GM23338 (cell line): ENCODE measurements at places on chromosomes 1 and 21.

- H3K27ac ChIP-seq = no peak overlapping the region
- no peak for DNase-seq
- peaks cover 6% of the 10 kb centered on the region; the same call in 1 of the 2 replicates for H3K4me1 ChIP-seq
These were observed 139.6 kb downstream of the FOXD2 start for GRCh38 chr1:47577303-47578025.

GRCh38 chr1:70504176-70504820 lies 93.2 kb downstream of the CTH start:
- no peak for DNase-seq
- no peaks in the 10 kb centered on the region for H3K36me3 ChIP-seq
- no peak overlapping the region for H3K27ac ChIP-seq

DNA sequence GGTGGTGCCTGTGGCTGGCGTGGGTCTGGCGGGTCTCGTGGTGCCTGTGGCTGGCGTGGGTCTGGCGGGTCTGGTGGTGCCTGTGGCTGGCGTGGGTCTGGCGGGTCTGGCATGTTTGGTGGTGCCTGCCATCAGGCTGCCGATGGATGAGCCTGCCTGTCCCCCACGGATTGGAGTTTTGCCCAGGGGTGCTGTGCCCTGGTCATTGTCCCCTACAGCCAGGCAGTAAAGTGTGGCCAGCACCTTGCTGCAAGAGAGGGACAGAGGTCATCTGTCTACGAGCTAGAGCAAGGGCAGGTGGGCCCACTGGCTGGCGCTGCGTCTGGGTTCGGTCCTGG lies 41.8 kb downstream of the SKI start:
- H3K36me3 ChIP-seq = no peaks in the 10 kb centered on the region
- H3K4me3 ChIP-seq = no peak overlapping the region
- H3K4me1 ChIP-seq = peaks cover 34% of the 10 kb centered on the region

- no peaks in the 10 kb centered on the region for H3K36me3 ChIP-seq
- H3K4me1 ChIP-seq = peaks cover 13% of the 10 kb centered on the region
- no peak for DNase-seq
- H3K27ac ChIP-seq = no peak overlapping the region
- H3K4me3 ChIP-seq = no peak overlapping the region
These were observed 2.7 kb downstream of the RNASEL start for GRCh38 chr1:182586380-182586779.

DNA sequence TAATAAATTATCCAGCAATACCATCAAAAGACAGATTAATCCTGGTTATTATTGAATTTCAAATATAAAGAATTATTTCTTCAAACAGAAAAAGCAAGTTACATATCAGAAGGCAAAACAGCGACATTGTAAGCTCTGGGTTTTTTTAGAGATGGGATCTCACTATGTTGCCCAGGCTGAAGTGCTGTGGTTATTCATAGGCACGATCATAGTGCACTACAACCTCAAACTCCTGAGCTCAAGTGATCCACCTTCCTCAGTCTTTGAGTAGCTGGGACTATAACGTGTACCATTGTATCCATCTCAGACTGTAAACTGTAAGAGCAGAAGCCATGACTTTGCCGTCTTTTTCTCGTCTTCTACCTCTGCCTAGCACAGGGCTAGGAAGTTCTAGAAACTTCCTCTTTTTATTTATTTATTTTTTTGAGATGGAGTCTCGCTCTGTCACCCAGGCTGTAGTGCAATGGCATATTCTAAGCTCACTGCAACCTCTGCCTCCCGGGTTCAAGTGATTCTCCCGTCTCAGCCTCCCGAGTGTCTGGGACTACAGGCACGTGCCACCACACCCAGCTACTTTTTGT lies 20.0 kb upstream of the GPX7 start:
- no peaks in the 10 kb centered on the region for H3K4me1 ChIP-seq
